Fibroblast of skin of left biceps (primary cell): ENCODE measurements at places on chromosomes 3 and 15.

GRCh38 chr3:111936191-111936841 lies 42.5 kb upstream of the ABHD10 start:
- peak; percentile 57 for DNase-seq

DNA sequence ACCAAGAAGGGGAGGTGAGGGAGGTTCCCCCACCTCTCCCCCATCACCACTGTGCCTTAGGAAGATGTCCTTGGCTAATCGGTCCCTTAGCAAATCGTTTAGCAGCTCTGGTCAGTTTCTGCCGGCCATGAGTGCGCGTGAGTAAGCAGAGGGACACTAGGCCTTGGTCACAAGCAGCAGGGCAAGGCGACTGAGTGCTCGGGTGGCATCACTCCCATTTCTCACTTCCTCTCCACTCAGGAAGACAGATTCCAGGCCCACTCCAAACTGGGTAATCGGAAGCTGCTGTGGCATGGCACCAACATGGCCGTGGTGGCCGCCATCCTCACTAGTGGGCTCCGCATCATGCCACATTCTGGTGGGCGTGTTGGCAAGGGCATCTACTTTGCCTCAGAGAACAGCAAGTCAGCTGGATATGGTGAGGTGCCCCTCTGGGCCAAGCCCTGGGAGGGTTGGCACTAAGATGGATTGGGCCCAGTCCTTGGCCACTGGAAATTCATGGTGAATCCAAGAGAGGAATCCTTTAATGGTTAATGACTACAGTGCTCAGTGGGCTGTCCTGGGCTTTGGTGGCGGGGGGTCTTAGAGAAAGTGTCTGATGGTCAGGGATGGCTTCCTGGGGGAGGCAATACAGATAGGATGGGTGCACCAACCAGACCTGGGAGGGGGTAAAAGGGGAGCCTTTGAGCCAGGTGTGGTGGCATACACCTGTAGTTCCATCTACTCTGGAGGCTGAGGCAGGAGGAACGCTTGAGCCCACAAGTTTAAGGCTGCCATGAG lies 4.0 kb downstream of the PARP3 start:
- DNase-seq = no peak

DNA sequence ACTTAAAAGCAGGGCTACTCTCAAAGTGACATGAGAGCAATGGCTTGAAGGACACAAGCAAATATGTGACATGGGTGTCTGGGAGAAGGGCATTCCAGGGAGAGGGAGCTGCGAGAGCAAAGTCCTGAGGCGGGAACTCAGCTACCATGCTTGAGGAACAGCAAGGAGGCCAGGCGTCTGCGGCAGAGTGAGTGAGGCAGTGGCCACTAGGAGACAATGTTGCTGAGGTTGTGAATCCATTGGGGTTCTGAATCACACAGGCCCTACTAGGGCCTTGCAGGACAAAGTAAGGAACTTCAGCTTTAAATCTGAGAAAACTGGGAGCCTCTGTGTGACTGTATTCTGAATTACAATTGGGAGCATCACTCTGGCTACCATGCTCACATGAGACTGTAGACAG lies 94.1 kb upstream of the PRICKLE2 start:
- DNase-seq = no peak

GRCh38 chr15:83886321-83886720 lies 232.4 kb downstream of the ADAMTSL3 start:
- no peak for DNase-seq

GRCh38 chr3:141507392-141508066 lies 20.7 kb downstream of the RASA2 start:
- no peak for DNase-seq

DNA sequence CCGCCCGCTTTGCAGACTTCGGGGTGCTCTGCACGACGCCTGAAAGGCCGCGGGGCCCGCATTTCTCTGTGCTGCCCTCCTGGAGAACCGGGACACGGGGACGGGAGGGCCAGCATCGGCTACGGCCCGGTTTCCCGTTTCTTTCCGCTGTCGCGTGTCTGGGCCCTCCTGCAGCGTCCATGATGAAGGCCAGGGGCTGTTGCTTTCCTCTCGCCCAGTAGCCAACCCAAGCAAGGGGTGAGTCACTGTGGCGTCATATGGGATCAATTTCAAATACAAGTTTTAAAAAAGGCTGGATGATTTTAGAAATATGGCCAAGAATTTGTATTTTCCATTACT lies 435 bp downstream of the SLC35G2 start:
- peak; percentile 43 for DNase-seq

DNA sequence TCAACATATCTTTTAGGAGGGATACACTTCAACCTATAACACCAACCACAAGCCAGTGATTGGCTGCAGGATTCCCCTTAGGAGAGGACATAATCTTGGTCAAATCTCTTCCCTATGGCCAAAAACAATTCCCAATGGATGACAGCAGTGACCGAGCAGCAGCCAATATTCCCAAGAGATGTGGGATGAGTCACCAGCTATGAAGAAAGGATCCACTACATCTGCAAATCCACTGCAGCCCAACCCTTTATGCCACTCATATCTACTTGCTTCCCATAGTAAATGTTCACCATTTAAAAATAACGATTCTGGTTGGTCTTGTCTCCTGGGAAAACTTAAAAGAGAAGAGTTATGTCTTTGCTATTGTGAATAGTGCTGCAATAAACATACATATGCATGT lies 4.5 kb upstream of the IQCF5 start:
- DNase-seq = no peak

- no peak for DNase-seq
These were observed 20.9 kb downstream of the FBLN2 start for GRCh38 chr3:13569641-13570390.

- peak; percentile 87 for DNase-seq
These were observed 73.0 kb downstream of the ATP10A start for GRCh38 chr15:25790000-25790660.

- DNase-seq = no peak
These were observed 53.9 kb upstream of the TTC14 start for GRCh38 chr3:180548050-180548449.

GRCh38 chr3:27279123-27279522 lies 90.1 kb downstream of the NEK10 start:
- no peak for DNase-seq

DNA sequence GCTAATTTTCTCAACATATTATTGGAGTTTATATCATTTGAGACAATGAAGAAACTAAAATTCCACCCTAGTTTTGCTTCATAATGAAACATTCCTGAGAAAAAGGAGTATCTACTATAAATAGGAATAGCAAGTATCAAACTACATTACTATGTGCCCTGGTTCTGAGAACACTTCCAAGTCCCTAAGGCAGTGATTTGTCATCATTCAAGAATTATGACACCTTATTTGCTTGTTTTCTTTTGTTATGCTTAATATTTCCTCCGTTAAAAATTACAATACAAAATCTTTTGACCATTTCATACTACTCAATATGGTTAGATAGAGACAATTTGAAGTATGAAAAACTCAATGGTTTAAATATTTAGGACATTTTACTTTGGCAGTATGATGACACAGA lies 707.8 kb upstream of the GOLIM4 start:
- no peak for DNase-seq

DNA sequence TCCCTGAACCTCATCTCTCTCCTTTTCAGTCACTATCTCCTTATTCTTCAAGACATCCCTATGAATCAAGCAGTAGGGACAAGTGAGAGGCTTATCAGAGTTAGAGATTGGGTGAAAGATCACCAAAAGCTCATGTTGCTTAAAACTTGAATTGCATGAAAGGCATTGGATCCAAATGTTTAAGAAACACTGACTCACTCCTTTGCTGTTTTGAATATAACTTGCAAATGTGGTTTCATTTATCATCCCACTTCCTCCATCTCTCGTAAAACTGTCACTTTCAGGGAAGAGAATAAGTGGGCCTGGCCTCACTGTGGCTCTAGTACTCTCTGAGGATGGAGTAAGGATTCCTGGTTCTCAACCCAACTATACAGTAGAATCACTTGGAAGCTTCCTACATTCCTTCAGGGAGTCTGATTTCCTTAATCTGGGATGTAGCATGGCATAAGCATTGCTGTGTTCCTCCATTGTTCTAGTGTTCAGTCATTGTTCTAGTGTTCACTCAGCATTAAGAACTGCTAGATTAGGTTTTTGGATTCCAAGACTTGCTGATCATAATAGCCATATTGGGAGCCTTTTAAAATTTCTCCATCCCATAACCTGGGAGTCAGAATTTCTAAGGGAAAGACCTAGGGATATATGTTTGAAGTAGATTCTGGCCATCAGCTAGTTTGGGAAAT lies 171.8 kb downstream of the TMEM108 start:
- peak; percentile 56 for DNase-seq
